ENCODE measurements at places on chromosomes 7 and 10. TPM values are rescaled to one million over a fixed set of nuclear protein-coding genes. Genes with fewer than 3 reads are reported as not detected.

DNA sequence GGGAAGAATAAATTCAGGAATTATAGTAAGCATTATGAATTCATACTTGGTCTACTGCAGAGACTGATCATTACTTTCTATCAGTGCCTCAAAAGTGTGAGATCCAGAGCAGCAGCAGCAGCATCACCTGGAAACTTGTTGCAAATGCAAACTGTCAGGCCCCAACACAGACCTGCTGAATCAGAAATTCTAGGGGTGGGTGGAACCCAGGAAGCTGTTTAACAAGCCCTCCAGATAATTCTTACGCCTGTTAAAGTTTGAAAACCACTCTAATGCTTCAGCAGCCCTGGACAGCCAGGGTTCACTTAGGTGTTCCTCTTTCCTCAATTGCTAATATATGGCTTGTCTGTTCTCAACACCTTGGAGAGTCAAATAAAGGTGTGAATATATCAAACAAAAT, 19.5 kb downstream of the CACUL1 start:
- no peak for DNase-seq

GRCh38 chr7:157096286-157097055, 42.3 kb upstream of the UBE3C start:
- DNase-seq, result no peak

- DNase-seq, result no peak
Measured at GRCh38 chr10:29329420-29329819, 40.5 kb downstream of the LYZL1 start.

DNA sequence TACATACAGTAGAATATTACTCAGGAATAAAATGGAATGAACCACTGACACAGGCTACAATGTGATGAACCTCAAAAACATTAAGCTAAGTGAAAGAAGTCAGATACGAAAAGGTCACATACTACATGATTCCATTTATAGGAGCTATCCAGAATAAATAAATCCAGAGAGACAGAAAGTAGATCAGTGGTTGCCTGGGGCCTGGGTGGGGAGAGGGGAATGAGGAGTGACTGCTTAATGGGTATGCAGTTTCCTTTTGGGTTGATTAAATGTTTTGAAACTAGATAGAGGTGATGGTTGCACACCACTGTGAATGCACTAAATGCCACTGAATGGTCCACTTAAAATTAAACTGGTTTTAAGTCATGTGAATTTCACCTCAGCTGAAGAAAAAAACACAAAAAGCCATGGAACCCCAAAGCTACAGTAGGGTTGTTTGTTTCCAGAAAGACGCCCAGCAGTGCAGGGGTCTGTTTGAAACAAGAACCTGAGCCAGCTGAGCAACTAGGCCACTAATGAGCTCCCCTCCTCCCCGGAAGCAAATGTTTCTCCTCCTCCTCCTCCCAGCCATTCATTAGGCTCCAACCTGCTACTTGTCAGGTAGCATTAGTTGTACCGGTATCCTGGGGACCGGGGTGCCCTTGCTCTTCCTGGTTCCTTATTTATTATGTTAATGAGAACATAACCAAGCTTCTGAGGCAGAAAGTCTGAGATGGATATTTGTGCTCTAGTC, 168.4 kb downstream of the EVX1 start:
- no peak for DNase-seq

- no peak for DNase-seq
Measured at GRCh38 chr10:132143162-132143561, 43.6 kb upstream of the DPYSL4 start.

GRCh38 chr10:120017733-120018417, 125.3 kb downstream of the SEC23IP start:
- no peak for DNase-seq

DNA sequence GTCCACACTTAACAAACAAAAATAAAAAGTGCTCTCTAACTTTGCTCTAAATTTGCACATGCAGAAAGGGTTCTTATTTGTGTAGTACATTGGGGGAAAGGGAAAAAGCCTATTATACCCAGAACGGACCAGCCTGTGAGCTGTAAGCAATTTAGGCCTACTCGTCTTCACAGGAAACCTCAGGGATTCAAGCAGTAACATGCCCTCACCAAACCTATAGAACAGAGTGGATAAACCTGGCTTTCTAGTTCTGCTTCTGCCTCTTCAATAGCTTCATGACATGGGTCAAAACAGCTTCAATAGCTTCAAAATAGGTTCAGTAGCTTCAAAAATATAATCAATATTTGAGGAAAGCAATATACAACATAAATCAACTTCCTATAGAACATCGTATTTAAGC, 163.7 kb downstream of the ARL4A start:
- no peak for DNase-seq

DNA sequence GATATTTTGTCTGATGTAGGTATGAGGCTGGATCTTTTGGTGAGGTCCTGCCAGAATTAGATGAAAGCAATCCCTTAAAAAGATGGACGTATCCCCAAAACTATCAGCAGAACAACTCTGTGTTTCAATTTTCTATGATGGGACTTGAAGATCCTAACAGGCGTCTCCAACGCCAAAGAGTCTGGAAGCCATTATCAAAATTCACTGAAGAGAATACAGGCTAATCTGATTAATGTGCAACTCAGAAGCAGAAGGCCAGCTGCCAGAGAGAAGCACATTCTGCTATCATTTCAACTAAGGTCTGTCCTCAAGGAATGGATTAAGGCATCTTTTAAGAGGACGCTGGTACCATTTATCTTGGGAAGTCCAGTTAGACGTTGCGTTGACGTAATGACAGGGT, 119.7 kb downstream of the FGFR2 start:
- no peak for DNase-seq

IFIT2 gene
- total RNA-seq, result 7.1 TPM

CALHM2 gene
- total RNA-seq, result 4.5 TPM

ANKRD1 gene
- not detected for total RNA-seq

CPA1 gene
- total RNA-seq, result not detected

BRAT1 gene
- 21.8 TPM for total RNA-seq

All from left colon (tissue), 2 donors.